ENCODE measurements at places on chromosomes 11 and 22.
A peak's percentile ranks its signal among the peaks of the same experiment; 100 is the strongest.

GRCh38 chr11:19970944-19971343 is 189.3 kb downstream of the DBX1 start:
- no peak for DNase-seq

DNA sequence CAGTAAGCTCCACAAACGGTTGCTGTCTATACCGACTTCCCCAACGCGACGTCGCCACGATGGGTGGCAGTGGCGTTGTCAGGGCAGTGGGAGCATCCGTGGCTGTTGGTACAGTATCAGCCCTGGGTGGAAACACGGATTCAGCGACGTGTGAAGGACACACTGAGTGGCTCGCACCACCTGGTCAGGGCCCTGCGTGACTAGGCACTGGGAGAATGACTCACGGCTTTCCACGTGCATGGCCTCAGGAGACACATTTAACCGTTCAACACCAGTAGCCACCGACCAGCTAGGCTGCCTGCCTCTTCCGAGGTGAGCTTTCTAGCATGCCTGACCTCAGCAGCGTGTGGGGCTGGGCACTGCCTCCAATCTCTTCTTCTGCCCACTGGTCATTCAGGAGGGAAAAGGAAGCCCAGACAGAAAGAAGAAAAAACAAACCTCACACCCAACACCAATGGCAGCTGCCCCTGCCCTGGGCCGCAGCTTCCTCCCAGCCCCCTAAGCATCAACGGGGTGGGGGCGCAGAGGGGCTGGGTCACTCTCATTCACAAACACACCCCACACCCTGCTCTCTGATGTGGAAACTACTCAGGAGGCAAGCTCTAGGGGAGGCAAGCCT is 59.0 kb downstream of the MYH9 start:
- peak; percentile 83 for DNase-seq

- DNase-seq, result no peak
Measured at GRCh38 chr11:69511358-69512055, 30.0 kb downstream of the LINC01488 start.

DNA sequence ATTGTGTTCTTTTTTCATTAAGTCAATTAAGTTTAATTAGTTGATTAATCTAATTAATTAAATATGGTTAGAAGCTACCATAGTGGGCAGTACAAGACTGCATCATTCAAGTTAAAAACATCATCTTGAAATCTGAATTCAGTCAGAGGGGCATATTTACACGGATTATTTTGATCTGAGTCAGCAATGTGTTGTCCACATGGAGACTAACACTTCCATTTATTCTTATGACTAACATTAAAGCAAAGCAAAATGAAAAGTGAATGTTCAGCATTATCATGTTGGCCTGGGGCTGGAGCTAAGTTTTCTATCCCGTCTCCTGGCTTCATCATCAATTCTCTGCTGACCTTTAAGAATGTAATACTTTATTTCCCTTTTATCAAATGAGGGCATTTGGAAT is 17.3 kb downstream of the FLI1 start:
- no peak for DNase-seq

DNA sequence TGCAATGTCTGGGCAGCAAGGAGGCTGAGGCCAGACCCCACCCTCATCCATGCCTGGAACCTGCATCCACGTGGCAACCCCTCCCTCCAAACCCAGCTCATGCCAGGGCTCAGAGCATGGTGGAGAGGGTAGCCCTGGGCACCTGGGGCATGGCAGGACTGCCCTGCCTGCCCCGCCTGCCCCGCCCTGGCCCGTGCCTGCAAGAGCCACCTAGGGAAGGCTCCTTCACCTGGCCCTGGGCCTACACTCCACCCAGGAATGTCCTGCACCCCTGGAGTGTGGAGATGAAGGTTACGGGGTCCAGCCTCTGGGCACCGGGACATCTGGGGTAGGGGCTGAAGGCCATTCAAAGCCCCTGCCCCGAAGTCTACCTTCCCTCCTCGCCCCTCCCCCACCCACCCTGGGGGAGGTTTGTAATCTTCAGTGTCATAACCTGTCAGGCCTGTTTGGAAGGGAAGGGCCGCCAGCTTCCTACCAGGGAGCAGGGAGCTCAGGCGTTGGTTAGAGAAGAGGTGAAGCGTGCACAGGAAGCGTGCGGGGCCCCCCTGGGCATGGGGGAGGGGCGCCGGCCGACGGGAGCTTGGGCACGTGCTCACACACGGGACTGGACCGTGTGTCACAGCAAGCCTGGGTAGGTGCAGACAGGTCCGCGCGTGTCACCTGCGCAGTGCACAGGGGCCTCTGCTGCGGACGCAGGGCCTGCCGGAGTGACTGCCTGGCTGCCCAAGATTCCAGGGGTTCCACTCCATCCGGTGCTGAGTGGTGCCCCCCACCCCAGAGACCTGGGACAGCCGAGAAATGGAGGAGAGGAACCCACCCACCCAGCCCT is 30.7 kb upstream of the TH start:
- no peak for DNase-seq

DNA sequence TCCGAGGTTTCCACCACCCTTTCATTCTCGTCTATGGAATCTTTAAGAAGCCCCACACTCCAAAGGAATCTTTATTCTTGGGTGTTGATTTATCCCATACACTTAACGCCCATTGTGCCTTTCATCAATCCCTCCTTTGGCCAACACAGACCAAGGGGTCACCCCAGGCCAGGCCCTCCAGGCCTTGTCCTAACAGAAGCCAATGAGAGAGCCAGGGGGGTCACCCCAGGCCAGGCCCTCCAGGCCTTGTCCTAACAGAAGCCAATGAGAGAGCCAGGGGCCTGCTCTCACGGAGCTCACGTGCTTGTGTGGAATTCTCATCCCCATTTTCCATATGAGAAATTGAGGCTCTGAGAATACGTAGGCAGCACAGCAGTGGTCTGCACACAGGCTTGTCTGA is 47.9 kb upstream of the TIMP3 start:
- DNase-seq, result no peak

DNA sequence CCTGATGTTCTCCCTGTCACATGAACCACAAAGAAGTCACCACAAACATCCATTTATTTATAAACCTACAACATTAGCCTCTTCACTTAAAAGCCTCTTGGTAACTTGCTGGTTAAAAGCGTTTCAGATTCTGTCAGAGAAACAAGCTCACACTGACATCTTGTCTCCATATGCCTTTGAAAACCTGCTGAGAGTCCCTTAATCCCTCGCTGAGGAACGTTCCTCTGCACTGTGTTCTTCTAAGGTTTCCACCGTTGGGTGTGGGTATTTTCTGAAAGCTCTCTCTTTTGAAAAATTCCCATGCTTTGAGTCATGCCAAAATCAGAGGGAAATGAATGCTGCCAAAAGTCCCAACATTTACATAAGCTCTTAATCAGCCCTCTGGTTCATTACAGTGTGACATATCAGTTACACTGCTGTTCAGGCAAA is 149.8 kb downstream of the CCDC34 start:
- DNase-seq, result peak; percentile 95

DNA sequence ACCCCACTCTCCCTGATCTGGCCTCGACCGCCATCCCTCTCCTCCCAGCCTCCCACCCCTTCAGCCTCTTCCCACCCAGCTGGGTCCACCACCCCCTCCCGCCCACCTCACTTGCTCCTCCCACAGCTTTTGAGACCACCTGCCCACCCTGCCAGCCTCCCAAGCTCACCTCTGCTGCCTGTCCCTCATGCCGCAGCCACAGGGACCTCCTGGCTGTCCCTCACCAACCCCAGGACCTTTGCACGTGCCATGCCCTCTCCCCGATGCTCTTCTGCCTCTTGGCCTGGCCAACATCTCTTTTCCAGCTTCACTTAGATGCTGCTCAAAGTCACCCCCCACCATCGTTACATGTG is 6.5 kb downstream of the PNPLA5 start:
- no peak for DNase-seq

DNA sequence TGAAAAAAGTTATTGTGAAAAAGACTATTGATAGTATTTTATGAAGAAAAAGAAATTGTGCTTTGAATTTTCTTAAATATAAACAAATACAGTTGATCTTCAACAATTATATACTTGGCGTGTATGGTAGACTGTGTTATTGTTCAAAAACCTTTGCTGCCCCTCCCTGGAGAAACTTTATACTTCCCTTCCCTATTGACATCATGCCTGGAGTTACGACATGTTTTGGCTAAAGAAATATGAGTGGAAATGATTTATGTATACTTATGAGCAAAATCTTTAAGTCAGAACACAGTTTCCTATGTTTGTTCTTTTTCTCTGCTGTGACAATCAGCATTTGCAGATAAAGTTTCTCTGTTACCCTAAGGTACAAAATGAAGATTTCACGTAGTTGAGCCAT is 243.8 kb downstream of the TMEM135 start:
- DNase-seq, result no peak

- no peak for DNase-seq
Measured at GRCh38 chr22:22137891-22138290, 106.7 kb upstream of the VPREB1 start.

DNA sequence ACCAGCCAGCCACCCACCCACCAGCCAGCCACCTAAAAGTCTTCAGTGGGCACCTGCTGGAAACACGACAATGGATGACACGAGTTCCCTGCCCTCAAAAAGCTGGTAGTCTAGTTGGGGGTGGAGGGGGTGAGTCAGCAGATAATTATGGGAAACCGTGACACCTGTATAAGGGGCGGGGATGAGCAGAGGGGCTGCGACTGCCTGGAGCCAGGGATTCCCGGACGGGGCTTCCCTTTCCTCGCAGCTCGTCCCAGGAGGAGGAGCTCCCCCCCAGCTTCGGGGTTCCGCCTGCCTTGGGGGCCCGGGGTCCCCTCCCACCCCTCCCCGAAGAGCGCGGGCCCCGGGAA is 2.3 kb upstream of the RTN4RL2 start:
- DNase-seq, result no peak

DNA sequence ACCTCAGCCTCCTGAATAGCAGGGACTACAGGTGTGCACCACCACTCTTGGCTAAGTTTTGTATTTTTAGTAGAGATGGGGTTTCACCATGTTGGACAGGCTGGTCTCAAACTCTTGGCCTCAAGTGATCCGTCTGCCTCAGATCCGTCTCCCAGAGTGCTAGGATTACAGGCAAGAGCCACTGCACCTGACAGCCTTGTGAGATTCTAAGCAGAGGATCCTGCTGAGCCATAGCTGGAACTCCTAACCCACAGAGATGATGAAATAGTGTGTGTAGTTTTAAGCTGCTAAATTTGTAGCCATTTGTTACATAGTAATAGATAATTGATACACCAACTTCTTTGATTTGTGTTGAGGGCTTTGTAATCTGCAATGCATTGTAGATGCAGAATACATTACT is 51.1 kb downstream of the CLMP start:
- no peak for DNase-seq

GRCh38 chr11:66694732-66695207 is 17.1 kb upstream of the RBM4B start:
- DNase-seq, result peak; percentile 86

DNA sequence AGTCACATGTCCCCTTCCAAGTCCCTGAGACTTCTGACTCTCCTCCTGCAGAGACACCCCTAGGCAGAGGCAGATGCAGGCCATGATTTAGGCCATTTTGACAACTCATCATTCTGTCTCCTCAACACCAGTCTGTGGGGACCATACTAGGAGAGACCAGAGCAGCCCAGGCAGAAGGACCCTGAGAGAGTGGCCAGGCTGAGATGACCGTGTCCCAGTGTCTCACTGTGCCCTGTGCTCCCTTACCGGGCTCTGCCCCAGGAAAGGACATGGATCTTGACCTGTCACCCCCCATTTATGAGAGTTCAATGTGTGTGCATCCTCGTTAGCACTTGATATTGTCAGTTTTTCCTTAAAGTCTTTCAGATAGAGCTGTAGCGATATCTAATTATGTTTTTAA is 52.4 kb upstream of the IGLL5 start:
- no peak for DNase-seq

- DNase-seq, result no peak
Measured at GRCh38 chr11:126304457-126305075, 706 bp downstream of the DCPS start.

DNA sequence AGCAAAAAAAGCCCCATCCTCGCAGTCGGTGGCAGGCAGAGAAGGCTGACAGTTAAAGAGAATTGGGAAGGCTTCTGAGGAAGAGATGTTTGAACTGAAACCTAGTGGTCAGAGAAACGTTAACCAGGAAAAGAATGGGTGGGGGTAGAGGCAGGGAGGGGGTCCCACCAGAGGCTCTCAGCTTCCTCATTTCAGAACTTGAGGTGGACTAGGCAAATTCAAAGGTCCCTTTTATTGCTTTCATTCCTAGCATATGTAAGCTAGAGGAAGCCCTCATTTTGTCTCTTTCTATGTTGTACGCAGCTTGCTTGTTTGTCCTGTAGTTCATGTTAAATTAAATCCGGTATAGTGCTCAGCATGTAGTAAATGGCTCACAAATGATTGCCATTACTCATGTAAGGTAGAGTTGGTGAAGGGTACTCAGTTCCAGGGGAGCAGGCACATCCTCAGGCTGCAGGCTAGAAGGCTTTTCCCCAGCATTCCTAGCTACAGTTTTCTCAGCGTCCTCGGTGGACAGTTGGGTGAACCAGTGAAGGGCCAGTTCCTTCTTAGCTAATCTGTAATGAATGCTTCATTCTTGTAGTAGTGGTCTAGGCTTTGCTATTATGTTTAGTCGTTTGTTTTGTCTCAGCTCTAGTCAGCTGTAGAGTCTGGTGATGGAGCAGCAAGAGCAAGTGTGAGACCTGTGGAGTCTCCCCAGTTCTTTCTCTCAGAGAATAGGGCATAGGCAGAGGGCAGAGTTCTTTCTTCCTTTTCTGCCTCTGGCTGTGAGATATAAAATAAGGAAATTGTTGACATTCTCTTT is 58.6 kb downstream of the UVRAG start:
- DNase-seq, result no peak

- no peak for DNase-seq
Measured at GRCh38 chr11:117249571-117249970, 17.1 kb downstream of the RNF214 start.

DNA sequence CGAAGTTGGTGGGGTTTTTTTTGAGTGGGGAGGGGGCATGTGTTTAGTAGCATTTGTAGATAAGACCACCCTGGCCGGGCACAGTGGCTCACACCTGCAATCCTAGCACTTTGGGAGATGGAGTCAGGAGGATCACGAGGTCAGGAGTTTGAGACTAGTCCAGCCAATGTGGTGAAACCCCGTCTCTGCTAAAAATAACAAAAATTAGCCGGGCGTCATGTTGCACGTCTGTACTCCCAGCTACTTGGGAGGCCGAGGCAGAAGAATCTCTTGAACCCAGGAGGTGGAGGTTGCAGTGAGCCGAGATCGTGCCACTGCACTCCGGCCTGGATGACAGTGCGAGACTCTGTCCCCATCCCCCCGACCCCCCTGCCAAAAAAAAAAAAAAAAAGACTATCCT is 34.6 kb downstream of the CECR2 start:
- no peak for DNase-seq
